ENCODE measurements at places on chromosomes 1 and 21. TPM values are rescaled to one million over a fixed set of nuclear protein-coding genes. Genes with fewer than 3 reads are reported as not detected.

DNA sequence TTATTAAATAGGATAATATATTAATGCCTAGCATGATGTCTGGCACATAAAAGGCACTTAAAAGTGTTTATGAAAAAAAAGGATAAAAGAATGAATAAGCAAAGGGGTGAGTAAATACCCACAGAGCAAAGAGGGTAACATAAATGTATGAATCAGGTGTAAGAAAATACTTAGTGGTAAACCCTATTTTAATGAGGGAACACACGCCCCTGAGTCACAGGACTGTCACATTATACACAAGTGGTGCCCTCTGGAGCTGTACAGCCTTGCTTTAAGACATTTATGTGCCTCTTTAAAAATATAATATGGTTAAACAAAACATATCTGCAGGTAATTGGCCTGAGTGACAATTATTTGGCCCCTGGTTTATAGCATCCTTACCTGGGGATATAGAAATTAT is 78.1 kb upstream of the PTBP2 start:
- DNase-seq, result no peak

- DNase-seq, result no peak
Observed at GRCh38 chr1:6373961-6374720, 19.4 kb downstream of the ACOT7 start.

The CAMTA1 gene
- total RNA-seq, result 103 TPM

DNA sequence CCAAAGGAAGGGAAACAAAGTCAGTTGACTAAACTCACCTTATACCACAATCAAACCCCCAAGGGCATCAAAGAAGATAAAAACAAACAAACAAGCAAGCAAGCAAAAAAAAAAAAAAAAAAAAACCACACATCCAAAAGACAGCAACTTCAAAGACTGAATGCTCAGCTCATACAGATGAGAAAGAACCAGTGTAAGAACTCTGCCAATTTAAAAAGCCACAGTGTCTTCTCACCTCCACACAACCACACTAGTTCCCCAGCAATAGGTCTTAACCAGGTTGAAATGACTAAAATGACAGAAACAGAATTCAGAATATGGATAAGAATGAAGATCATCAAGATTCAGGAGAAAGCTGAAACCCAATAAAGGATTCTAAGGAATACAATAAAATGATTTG is 193.4 kb downstream of the FAF1 start:
- no peak for DNase-seq

The HES2 gene
- total RNA-seq, result 0.59 TPM

DNA sequence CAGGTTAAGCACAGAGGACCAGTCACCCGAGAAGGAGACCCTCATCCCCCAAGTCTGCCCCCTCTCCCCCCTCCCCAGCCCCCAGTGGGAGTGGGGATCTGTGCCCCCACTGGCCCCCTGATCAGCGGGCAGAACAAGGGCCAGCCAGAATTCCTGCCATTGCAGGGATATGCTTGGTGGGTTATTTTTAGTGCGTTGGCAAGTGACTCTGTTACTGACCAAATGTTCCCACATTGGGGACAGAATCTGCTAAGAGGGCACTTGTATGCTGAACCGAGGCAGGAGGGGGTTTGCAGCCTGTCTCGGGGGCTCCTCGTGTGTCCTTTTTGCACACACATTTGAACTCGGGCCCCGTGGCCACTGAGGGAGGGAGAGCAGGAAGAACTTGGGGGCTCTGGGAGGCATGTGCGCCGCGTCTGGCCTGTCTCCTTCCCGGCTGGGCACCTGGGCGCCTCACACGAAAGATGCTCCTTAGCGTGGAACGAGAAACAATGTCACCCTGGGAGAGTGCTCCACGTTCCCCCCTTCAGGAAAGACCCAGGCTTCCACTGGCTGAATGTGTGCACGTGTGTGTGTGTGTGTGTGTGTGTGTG is 66.4 kb upstream of the CASZ1 start:
- no peak for DNase-seq

GRCh38 chr1:198647055-198647454 is 8.2 kb downstream of the PTPRC start:
- no peak for DNase-seq

The TNFRSF14 gene
- total RNA-seq, result 0.15 TPM

The SLAMF9 gene
- not detected for total RNA-seq

The NBPF8 gene
- 1.7 TPM for total RNA-seq

- DNase-seq, result no peak
Observed at GRCh38 chr1:207024202-207025145, 8.1 kb downstream of the C1orf116 start.

The LRRC7 gene
- not detected for total RNA-seq

DNA sequence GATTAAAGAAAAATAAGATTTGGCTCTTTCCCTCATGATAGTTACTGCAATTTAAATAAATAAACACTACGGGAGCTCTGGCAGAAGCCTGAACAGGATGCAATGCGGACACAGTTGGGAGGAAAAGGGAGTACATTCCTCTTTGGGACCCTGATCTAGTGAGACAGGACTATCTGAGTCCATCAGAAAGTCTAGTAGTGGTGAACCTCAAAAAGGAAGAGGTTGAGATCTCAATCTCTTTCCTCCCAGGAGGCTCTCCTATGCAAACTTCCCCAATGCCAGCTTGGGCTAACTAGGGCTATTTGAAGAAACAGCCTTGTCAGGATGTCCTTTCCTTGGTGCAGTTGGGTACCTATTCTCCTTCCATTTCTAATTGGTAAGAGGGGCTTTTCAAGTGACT is 4.9 kb upstream of the ABCD3 start:
- no peak for DNase-seq

DNA sequence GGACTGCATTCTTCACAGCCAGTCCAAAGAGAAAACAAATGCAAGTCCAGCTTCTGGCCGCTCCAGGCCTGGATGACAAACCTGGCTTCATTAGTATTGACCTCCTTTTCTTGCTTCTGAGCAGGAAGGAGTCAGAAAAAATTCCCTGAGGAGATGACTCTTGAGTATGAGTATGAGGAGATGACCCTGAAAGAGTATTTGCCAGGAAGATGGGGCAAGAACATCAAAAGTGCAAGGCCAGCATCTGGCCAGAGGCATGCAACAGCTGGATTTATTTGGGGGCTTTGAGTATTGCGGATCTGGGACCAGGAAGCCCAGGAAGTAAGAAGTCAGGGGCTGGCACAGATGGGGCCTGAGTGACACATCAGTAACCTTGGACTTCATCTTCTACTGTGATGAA is 113.9 kb downstream of the GLIS1 start:
- DNase-seq, result peak; percentile 79

DNA sequence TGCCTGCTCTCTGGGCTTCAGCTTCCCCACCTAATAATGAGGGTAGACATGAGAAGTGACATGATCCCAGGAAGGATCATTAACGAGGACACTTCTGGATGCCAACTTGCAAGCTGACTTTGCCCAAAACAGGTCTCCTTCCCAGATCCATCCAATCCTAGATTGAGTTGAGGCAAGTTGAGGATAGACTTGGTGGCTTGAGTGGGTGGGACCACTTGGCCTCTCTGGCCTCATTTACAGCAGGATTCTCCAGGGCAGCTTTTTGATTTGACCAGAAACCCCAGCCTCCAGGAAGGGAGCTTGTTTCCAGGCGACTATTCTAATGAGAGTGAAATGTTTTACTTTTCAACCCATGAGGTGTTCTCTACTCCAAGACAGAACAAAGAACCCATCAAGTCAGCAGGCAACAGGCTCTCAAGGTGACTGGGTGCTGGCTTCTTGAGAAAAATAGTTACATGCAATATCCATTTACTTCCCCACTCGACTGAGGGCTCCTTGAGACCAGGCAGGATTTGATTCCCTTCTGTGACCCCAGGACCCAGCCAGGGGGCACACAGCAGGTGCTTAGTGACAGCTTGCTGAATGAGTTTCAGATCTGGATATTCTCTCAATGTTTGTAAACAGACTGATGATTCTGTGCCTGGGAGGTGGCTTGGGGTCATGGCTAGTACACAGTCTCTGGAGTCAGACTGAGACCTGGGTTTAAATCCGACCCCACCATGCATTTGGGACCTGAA is 128.2 kb downstream of the DMRTB1 start:
- no peak for DNase-seq

DNA sequence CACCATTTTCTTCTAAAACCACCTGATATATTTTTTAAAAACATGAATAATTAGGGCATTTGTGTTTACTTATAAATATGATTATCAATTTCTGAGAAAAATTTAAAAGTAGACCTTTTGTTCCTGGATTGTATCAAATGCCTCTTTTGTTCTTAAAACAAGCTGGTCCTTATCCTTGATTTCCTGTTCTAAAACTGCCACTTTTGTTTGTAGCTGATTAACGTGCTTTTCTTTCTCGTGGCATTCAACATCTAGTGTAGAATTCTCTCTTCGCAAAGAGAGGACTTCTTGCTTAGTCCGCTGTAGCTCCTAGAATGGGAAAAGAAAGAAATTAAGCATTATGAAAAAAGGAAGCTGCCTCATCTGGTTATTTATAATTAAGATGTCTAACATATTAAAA is 25.0 kb downstream of the SASS6 start:
- no peak for DNase-seq

- DNase-seq, result no peak
Observed at GRCh38 chr1:157025856-157026255, 19.7 kb downstream of the ARHGEF11 start.

The DMRTA2 gene
- not detected for total RNA-seq

- no peak for DNase-seq
Observed at GRCh38 chr1:74857676-74858075, 124.7 kb downstream of the TYW3 start.

- no peak for DNase-seq
Observed at GRCh38 chr1:150836129-150836773, 28.2 kb upstream of the CTSK start.

- no peak for DNase-seq
Observed at GRCh38 chr1:109115685-109116084, 1.8 kb downstream of the ELAPOR1 start.

- peak; percentile 44 for DNase-seq
Observed at GRCh38 chr1:117060441-117061317, 553 bp downstream of the TTF2 start.

Measured in MG63 (cell line).